ENCODE measurements at places on chromosomes 11 and 22.
A peak's percentile ranks its signal among the peaks of the same experiment; 100 is the strongest.

DNA sequence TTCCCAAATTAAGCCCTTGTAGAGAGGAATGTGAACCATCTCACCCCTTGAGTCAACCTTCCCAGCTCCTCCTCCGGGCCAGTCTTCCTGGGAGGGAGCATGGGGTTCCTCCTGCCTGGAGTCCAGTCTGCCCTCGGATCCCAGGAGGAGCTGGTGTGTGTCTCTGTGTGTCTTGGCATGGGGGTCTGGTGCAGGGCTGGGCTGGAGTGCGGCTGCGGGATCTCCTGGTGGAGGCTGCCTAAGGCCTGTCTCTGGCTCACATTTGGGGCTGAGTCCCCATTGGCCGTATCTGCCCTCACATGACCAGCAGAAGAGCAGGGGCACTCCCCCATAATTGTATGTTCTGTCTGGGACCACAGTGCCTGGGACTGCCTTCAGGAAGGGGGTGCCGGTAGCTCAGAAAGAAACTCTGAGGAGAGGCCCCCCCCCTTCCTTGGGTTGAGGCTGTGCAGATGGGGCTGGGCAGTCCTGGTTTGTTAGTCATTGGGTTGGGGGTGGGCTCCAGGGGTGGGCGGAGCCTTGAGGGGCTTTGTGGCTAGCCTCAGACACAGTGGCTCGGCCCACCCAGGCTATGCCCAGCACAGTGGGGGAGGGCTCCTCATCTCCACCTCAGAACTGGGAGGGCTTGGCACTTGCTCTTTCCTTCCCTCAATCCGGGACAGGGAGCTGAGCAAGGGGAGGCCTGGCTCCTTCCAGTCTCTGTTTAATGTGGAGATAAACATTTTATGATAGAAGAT, 2.9 kb downstream of the C1QTNF5 start:
- DNase-seq: peak; percentile 87

DNA sequence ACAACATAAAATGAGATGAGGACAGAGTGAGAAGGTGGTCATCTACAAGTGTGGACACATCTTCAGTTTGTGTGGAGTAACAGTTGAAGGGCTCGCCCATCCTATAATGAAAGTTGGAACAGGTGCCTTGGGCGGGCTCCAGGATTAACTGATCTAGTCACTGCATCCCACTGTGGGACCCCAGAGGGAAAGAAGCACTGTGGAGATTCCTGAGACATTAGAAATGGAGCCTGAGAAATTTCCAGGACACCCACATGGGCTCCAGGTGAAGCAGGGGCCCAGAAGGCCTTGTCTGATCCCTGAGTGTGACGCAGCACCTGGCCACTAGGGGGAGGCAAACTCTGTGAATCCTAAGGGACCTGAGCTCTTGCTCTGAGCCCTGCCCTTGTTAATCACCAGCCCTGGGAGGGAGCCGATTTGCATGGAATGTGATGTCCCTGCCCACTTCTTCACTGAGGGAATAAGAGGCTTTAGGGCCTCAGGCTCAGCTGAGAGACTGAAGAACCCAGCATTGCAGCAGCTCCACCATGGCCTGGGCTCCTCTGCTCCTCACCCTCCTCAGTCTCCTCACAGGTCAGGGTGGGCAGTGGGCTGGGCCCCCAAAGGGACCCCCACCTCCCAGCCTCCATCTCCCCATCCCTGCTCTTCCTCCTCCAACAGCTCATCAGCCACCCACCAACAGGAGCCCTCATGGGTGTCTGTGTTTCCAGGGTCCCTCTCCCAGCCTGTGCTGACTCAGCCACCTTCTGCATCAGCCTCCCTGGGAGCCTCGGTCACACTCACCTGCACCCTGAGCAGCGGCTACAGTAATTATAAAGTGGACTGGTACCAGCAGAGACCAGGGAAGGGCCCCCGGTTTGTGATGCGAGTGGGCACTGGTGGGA, 98.4 kb downstream of the VPREB1 start:
- peak; percentile 84 for DNase-seq

- DNase-seq: no peak
These were observed 41.2 kb upstream of the ARL14EP start for GRCh38 chr11:30281476-30282288.

- no peak for DNase-seq
These were observed 61.5 kb downstream of the SYN3 start for GRCh38 chr22:32996702-32997101.

DNA sequence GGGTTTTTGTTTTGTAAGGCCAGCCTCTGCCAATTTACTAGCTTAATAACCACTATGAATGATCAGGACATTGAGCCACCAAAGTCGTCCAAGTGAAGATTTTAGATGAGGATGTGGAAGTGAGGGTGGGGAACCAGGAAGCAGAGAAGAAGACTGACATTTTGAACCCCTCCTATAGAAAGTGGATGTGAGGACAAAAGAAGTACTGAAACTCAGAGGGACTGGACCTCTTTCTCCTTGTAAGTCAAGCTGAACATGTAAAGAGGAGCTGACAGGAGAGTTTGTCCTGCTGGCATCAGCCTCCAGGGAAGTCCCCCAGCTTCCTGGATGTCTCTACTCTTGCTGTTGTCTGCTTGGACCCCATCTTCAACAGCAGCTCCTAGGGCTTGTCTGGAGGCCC, 338.2 kb upstream of the NCAM1 start:
- no peak for DNase-seq

DNA sequence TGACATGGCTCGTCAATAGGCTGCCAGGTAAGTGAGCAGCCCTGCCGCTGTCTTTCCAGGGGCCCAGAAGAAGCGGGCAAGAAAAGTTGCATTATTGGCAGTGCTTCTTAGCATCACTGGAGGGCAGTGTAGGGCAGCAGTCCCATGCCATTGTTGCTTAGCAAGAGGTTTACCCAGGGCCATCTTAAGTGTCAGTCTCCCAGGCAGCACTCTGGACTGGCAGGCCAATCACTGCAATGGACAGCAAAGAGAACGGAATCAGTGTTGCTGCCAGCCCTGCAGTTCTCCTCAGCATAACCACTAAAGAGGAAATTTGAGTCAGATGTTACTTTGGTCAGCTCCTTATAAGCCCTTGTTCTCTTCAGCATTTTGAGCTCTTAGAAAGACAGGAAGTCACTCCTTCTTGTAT, 13.4 kb upstream of the GRK2 start:
- no peak for DNase-seq

All from ecto neural progenitor cell (in vitro differentiated cells).